ENCODE measurements at places on chromosomes 7 and 10.
A peak's percentile ranks its signal among the peaks of the same experiment; 100 is the strongest.

GRCh38 chr10:64635906-64636305, 1114.7 kb downstream of the REEP3 start:
- H3K27me3 ChIP-seq = no peaks in the 10 kb centered on the region
- no peak overlapping the region for H3K27ac ChIP-seq
- no peak for DNase-seq
- no peak overlapping the region for H3K4me3 ChIP-seq
- H3K4me1 ChIP-seq = peaks cover 9% of the 10 kb centered on the region
- no peaks in the 10 kb centered on the region for H3K36me3 ChIP-seq

- no peaks in the 10 kb centered on the region for H3K36me3 ChIP-seq
- peak; percentile 72 for DNase-seq
- H3K4me1 ChIP-seq = peaks cover 24% of the 10 kb centered on the region
- no peaks in the 10 kb centered on the region for H3K27me3 ChIP-seq
- no peak overlapping the region for H3K4me3 ChIP-seq
- H3K27ac ChIP-seq = no peak overlapping the region
Measured at GRCh38 chr10:529468-530230, 159.8 kb downstream of the DIP2C start.

DNA sequence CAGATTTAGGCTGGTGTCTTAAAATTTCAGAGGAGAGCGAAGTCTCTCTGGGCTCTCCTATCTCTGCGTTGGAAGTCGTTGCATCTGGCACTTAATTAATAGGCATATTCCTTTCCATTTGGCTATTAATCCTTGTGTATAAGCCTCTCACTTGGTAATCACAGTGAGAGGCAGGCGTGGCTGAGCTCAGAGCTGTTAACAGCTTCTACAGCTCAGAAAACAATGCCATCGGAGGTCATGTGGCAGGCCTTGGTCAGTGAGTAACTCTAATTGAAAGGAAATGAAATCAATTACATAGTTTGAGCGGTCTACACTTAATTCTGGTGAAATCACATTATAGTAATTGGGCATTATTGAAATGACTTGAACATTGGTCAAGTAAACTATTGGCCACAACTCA, 135.1 kb downstream of the DPY19L1 start:
- H3K4me1 ChIP-seq = no peaks in the 10 kb centered on the region
- H3K36me3 ChIP-seq = no peaks in the 10 kb centered on the region
- H3K27me3 ChIP-seq = no peaks in the 10 kb centered on the region
- no peak for DNase-seq

GRCh38 chr7:43849047-43849446, 20.3 kb downstream of the MRPS24 start:
- DNase-seq = no peak
- no peaks in the 10 kb centered on the region for H3K36me3 ChIP-seq
- H3K27me3 ChIP-seq = peaks cover 2% of the 10 kb centered on the region
- H3K4me1 ChIP-seq = no peaks in the 10 kb centered on the region

- no peaks in the 10 kb centered on the region for H3K36me3 ChIP-seq
- DNase-seq = no peak
- peak overlapping the region; percentile 79 for H3K27ac ChIP-seq
- H3K4me3 ChIP-seq = no peak overlapping the region
- peaks cover 13% of the 10 kb centered on the region for H3K27me3 ChIP-seq
- peaks cover 50% of the 10 kb centered on the region for H3K4me1 ChIP-seq
Measured at GRCh38 chr7:43116451-43116850, 4.0 kb downstream of the HECW1 start.

- H3K4me3 ChIP-seq = no peak overlapping the region
- no peaks in the 10 kb centered on the region for H3K27me3 ChIP-seq
- DNase-seq = no peak
- no peak overlapping the region for H3K27ac ChIP-seq
- peaks cover 30% of the 10 kb centered on the region for H3K4me1 ChIP-seq
Measured at GRCh38 chr7:22404421-22405023, 47.6 kb upstream of the RAPGEF5 start.

- H3K4me1 ChIP-seq = peaks cover 11% of the 10 kb centered on the region
- H3K4me3 ChIP-seq = no peak overlapping the region
- H3K36me3 ChIP-seq = no peaks in the 10 kb centered on the region
- H3K27me3 ChIP-seq = no peaks in the 10 kb centered on the region
- no peak for DNase-seq
Measured at GRCh38 chr10:34031400-34031799, 696.9 kb upstream of the NRP1 start.

DNA sequence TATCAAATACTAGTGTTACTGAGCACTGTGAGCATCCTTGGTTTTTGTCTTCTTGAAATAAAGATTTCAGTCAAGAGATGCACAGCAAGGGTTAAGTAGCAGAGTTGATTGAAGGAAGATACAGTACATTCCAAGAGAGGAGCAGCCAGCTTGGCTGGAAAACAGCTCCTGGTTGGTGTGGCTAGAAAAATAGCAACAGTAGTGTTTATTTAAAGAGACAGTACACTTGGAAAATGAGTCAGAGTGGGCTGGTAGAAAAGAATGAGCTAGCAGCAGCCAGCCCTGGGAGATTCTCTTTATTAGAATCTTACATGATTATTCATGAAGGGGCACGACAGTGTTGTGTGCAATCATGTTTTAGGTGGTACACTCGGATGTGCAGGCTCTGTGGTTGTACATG, 1016.4 kb upstream of the SORCS1 start:
- no peak overlapping the region for H3K4me3 ChIP-seq
- no peaks in the 10 kb centered on the region for H3K27me3 ChIP-seq
- H3K36me3 ChIP-seq = no peaks in the 10 kb centered on the region
- no peak for DNase-seq
- H3K27ac ChIP-seq = no peak overlapping the region
- no peaks in the 10 kb centered on the region for H3K4me1 ChIP-seq

- H3K27me3 ChIP-seq = peaks cover 4% of the 10 kb centered on the region
- H3K36me3 ChIP-seq = no peaks in the 10 kb centered on the region
- H3K4me1 ChIP-seq = no peaks in the 10 kb centered on the region
- DNase-seq = no peak
- H3K4me3 ChIP-seq = no peak overlapping the region
- H3K27ac ChIP-seq = no peak overlapping the region
Measured at GRCh38 chr7:37643876-37644275, 39.7 kb upstream of the GPR141 start.

- DNase-seq = no peak
- no peaks in the 10 kb centered on the region for H3K27me3 ChIP-seq
- no peak overlapping the region for H3K27ac ChIP-seq
- H3K36me3 ChIP-seq = peaks cover 27% of the 10 kb centered on the region
Measured at GRCh38 chr7:44391746-44392617, 66.6 kb upstream of the CAMK2B start.

GRCh38 chr7:45267262-45267661, 109.7 kb downstream of the RAMP3 start:
- H3K4me3 ChIP-seq = no peak overlapping the region
- H3K36me3 ChIP-seq = no peaks in the 10 kb centered on the region
- peaks cover 27% of the 10 kb centered on the region for H3K27me3 ChIP-seq
- no peak for DNase-seq
- H3K4me1 ChIP-seq = no peaks in the 10 kb centered on the region

DNA sequence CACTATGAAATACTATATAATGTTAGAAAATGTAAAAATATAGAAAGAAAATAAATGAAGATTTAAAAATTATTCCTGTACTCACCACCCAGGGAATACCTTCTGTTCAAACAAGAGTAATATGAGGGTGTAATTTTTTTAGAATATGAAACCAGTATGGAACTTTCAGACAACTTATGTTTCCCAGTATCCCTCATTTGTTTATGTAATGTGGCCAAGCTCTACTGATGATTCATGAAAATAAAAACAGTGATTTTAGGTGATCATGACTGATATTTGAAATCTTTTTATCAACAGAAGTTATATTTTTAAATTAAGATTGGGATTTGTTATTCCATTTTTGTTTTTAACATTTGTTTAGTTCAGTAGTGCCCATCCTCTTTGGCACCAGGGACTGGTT, 18.8 kb downstream of the SLK start:
- no peaks in the 10 kb centered on the region for H3K27me3 ChIP-seq
- DNase-seq = no peak
- no peak overlapping the region for H3K4me3 ChIP-seq
- H3K4me1 ChIP-seq = peaks cover 61% of the 10 kb centered on the region

DNA sequence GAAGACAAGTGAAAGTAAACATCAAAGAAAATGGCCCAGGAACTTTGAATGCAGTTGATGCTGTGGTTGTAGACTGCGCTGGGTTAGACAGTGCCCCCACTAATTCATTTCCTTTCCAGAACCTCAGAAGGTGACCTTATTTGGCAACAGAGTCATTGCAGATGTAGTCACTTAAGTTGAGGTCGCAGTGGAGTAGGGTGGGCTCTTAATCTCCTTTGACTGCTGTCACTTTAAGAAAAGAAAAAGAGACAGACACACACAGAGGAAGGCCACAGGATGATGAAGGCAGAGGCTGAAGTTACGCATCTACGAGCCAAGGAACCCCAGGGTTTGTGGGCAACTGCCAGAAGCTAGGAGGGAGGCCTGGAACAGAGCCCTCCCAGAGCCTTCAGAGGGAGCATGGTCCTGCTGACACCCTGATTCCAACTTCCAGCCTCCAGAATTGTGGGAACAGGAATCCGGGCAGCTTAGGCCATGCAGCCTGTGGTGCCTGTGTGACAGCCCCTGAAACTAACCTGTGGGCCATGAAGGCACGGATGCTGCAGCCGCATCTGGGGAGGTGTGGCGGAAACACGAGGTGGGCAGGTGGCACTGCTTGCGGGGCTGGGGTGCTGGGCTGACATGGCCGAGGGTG, 107.6 kb downstream of the PRKAG2 start:
- no peak overlapping the region for H3K4me3 ChIP-seq
- no peaks in the 10 kb centered on the region for H3K4me1 ChIP-seq
- no peak overlapping the region for H3K27ac ChIP-seq
- H3K36me3 ChIP-seq = peaks cover 3% of the 10 kb centered on the region
- peaks cover 28% of the 10 kb centered on the region for H3K27me3 ChIP-seq

DNA sequence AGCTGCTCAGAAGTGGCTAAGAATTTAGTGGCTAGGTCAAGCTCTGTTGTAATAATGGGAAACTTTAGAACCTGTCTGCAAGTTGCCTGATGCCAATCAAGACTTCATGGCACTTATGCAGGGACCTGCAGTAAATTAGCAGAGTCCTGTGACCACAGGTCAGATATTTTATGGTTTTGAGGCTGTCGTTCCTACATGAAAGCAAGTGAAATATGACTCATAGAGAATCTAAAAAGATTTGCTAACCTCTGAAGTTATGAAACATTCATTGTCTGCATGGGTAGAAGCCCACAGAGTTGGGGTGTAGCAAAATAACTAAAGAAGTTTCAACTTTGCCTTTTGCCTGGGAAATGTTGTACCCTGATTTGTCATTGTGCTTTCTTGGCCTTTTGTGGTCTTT, 32.3 kb downstream of the SLC39A12 start:
- no peak for DNase-seq
- no peak overlapping the region for H3K27ac ChIP-seq
- no peaks in the 10 kb centered on the region for H3K27me3 ChIP-seq
- H3K4me1 ChIP-seq = peaks cover 36% of the 10 kb centered on the region

DNA sequence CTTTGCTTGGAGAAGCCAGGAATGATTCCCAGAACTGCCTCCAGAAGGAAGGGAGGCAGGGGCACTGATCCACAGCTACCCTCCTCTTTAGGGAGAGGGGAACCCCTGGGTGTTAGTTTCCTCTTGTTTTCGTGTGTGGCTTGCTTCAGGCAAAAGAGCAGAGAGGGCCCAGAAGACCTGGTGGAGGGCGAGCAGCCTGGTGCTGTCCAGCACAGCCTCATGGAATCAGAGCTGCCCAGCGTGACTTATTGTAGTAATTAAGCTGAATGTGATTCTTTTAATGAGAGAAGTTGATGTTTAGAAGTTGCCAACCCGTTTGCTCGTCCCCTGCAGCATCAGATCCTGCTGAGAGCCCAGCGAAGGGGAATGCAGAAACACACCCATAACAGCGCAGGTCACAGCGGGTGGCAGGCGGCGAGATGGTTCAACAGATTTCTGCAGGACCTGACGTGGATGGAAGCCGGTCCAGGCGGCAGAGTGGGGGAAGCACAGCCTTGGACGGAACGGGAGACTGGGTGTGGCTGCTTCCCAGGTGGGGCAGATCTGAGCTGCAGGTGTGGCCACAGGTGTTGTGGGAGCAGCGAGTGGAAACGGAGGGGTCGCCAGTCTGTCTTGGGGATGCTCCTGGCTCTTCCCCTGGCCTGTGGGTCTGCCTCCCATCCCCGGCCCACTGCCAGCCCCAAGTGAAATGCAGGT, 53.7 kb upstream of the SHH start:
- H3K27ac ChIP-seq = no peak overlapping the region
- peaks cover 2% of the 10 kb centered on the region for H3K4me1 ChIP-seq
- peaks cover 41% of the 10 kb centered on the region for H3K27me3 ChIP-seq
- no peaks in the 10 kb centered on the region for H3K36me3 ChIP-seq
- no peak overlapping the region for H3K4me3 ChIP-seq

DNA sequence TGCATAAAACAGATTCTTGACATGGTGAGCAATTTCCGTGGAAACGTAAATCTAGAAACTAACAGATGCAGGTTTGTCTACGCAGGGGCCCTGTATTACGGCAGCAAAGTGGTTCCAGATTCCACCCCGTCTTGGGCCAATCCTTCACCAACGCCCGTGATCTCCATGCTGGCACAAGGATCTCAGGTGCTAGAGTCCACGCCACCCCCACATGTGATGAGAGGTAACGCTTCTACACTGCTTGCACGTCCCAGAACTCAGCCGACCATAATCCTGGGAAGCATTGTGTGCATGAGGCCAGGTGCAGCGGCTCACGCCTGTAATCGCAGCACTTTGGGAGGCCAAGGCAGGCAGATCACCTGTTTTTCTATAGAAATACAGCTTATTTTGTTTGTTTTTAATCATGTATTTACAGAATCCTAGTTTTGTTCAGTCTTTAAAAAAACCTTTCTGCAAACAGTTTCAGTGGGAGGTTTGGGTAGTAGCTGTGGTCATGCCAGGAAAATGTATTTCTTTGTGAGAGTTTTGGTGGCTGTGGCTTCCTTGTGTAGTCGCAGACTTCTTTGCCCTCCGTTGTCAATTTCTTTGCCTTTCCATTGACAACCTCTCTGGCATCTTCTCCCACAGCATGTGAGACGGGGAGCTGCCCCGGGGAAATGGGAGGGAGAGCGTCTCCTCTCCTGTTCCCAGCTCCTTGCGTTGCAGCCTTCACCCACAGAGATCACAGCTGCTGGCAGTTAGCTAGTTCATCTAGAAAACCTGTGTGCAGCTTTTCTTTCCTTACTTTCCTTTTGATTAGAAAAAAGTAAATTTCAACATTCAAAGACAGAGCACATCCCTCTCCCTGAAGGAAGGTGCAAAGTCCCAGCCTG, 35.7 kb downstream of the ITIH2 start:
- DNase-seq = no peak
- H3K36me3 ChIP-seq = no peaks in the 10 kb centered on the region
- H3K4me3 ChIP-seq = no peak overlapping the region
- H3K27me3 ChIP-seq = peaks cover 3% of the 10 kb centered on the region
